ENCODE measurements at places on chromosomes 6 and 20.

- no peak for DNase-seq
Measured at GRCh38 chr20:59193325-59193724, 29.7 kb downstream of the ZNF831 start.

DNA sequence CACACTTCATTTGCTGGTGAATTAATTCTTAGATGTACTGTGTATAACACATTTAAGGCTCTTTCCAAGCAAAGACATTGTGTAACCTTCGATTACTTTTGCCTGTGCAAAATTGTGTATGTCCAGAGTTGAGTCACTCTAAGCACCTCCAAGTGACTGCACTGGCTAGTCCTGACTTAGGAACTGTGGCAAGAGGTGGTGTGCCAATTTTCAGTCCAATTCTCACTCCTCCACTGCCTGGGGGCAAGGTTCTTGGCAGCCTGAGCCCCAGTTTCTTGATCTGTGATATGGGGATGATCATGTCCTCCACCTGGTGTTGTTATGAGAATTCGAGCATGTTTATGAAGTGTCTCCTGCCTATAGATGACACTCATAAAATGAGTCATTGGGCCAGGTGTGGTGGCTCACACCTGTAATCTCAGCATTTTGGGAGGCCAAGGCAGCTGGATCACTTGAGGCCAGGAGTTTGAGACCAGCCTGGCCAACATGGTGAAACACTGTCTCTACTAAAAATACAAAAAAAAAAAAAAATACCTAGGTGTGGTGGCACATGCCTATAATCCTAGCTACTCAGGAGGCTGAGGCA, 105.3 kb upstream of the CDYL start:
- DNase-seq, result no peak

GRCh38 chr6:129792049-129792448, 69.1 kb downstream of the TMEM244 start:
- DNase-seq, result no peak

DNA sequence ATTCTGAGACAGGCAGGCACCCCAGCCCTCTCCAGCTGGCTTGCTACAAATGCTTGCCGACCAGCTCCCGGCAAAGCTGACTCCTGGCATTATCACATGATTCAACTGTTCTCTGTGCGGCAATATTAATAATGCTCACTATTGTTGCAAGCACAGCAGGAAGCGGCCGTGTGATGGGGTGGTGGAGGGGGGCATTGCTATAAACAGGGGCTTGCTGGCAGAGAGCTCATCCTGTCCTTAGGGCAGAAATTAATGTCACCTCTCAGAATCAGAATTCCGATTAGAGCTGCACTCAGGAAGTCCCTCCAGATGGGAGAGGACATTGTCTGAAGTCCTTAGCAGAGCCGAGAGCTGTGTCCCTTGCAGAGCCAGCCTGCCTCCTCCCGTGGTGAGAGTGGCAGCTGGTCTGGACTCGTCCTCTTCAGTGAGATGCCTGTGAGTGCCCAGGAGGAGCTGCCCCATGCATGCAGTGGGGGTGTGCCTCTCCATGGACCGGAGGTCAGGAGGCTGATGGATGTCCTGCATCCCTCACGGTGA, 162.5 kb downstream of the CDH4 start:
- DNase-seq, result no peak

DNA sequence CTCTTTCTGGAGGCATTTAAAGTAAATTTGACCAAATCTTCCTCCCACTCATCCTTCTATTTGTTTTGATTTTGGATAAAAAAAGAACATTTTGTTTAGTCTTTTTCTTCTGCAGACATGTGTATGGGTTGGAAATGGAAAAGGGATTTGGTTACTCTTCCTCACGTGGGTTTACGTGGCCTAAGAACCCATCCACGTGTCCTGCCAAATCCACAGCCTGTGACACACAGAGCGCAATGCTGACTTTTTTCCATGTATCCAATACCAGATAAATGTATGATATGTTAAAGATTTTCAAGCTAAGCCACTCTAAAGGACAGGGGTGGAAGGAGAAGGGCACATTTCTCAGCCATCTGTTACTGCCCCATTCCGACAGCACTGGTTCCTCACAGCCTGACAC, 176.5 kb downstream of the COL12A1 start:
- no peak for DNase-seq

DNA sequence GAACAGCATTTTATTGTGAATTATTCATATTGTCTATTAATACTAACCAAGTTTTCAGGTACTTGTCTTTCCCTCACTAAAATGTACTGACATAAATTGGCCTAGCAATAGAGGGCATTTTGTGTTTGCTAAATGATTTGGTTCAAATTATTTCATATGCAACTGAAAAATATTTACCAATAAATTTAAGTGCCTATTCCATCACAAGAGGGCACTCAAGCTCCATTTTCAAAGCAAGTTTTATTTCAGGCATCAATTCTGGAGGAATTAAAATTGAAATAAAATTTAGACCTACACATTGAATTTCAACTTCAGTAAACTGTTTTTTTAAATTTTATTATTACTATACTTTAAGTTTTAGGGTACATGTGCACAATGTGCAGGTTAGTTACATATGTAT, 114.3 kb upstream of the SYNCRIP start:
- no peak for DNase-seq

DNA sequence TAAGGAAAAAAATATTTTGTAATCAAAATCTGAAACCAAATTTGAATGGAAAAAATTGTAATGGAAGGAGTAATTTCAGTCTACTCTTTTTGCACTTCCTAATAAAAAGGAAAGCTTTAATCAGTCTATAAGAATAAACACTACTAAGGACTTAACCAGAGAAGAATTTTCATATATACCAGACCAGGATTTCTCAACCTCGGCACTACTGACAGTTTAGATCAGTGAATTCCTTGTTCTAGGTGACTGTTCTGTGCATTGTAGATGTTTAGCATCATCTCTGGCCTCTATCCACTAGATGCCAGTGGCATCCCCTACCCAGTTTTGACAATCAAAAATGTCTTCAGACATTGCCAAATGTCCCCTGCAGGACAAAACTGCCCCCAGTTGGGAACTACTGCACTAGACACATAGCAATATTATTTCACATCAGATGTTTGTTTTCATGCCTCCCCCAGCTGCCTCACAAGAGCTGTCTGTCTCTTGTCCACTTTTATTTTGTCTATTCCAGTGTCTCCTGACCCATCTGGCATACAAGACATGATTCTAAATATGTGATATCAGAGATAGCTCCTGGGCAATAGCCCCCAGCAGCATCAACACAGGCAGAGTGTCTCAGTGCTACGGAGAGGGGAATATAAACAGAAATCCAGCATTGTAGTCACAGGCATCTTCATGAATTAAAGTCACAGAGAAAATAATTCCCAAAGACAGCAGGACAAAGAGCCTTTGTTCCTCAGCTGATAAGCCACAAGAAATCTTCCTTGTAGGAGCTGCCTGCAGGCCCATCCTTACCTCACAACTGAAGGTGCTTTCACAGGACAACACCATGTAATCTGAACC, 27.0 kb downstream of the DNAAF9 start:
- DNase-seq, result no peak

GRCh38 chr6:157613011-157613522, 210.0 kb upstream of the SNX9 start:
- DNase-seq, result no peak

DNA sequence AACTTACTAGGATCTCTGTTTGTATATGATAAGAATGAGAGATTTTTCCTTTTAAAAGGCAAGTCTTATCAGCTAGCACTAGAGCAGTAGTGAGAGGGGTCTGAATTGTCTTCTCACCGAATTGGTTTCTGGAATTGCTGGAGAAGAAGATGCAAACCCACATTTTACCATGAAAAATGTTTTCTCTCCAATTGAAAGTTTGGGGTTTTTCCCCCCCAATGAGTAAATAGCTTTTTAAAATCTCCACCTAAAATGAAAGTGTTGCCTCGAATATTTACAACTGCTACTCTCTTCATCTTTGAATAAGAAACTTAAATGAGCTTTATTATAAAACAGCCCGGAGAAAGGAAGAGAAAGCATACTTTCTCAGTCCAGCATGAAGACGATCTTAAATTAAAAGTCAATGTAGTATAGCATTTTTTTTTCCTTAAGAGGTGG, 1.8 kb downstream of the TCF21 start:
- DNase-seq, result no peak

- DNase-seq, result no peak
Measured at GRCh38 chr6:44531442-44532015, 144.0 kb downstream of the CDC5L start.

DNA sequence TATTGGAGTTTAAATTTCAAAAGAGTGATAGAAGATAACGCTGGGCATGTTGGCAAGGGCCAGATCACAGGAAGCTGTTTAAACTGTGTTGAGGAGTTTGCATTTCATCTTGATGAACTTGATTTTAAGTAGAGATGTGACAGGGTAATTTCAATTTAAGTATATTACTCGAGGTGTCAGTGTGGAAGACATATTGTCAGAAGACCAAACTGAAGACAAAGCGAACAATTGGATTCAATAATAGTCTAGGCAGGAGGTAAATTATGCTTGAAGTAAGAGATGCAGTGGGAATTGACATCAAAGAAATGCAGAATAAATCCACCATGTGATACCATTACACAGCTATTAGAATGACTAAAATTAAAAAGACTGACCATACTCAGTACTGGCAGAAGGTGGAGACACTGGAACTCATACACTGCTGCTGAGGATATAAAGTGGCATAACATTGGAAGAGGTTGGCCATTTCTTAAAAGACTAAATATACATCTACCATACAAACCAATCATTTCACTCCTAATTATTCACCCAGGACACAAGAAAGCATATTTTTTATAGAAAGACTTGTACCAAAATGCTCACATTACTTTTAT, 240.8 kb downstream of the ARHGAP18 start:
- no peak for DNase-seq

GRCh38 chr20:1526310-1526709, 31.2 kb downstream of the SIRPD start:
- no peak for DNase-seq

Measured in activated CD4-positive, alpha-beta T cell treated with anti-CD3 and anti-CD28 coated beads for 24 hours (primary cell).